ENCODE measurements at places on chromosomes 12 and 14.

GRCh38 chr12:116959845-116960514 lies 49.2 kb downstream of the FBXW8 start:
- H3K4me1 ChIP-seq, result peaks cover 16% of the 10 kb centered on the region
- H3K36me3 ChIP-seq, result peaks cover 15% of the 10 kb centered on the region
- H3K4me3 ChIP-seq, result no peak overlapping the region
- no peak overlapping the region for H3K27ac ChIP-seq
- DNase-seq, result no peak
- no peaks in the 10 kb centered on the region for H3K27me3 ChIP-seq

DNA sequence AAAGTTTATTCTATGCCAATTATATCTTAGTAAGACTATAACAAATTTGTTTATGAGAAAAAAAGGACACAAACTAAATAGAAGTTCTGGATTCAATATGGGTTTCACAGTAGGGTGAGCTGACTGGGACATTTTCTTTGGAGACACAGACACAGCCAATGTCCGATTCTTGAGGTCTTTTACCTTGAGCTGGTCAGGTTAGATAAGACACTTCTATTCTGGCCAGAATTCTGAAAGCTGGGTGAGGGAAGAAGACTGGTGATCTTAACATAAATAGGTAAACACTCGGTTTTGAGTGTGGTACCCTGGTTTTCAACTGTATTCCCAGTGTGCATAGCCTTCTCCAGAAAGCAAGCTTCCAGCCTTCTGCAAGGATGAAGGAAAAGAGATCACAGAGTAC lies 10.0 kb downstream of the ATP2B1 start:
- H3K4me3 ChIP-seq, result no peak overlapping the region
- no peak for DNase-seq
- no peaks in the 10 kb centered on the region for H3K27me3 ChIP-seq

- no peaks in the 10 kb centered on the region for H3K4me1 ChIP-seq
- H3K4me3 ChIP-seq, result no peak overlapping the region
- no peaks in the 10 kb centered on the region for H3K27me3 ChIP-seq
- no peaks in the 10 kb centered on the region for H3K36me3 ChIP-seq
- H3K27ac ChIP-seq, result no peak overlapping the region
These were observed 179.3 kb downstream of the GALC start for GRCh38 chr14:87813686-87814085.

DNA sequence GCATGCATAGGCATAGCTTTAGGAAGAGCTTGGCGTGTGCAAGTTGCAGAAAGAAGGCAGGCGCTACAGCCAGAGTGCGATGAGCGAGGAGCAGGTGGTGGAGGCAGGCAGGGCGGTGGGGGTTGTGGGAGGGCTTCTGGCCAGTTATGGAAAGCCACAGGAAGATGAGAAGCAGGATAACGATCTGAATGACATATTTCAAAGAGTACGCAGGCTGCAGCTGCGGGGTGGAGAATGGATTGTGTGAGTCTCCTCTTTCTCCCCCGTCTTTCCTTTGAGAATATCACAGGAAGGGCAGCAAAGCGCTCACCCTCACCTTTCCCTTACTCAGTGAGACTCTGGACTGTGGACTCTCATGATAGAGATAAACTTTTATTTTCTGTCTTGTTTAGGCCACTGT lies 48.7 kb upstream of the PLXNC1 start:
- H3K4me3 ChIP-seq, result no peak overlapping the region
- H3K27me3 ChIP-seq, result peaks cover 2% of the 10 kb centered on the region
- H3K4me1 ChIP-seq, result peaks cover 6% of the 10 kb centered on the region
- DNase-seq, result peak; percentile 73

DNA sequence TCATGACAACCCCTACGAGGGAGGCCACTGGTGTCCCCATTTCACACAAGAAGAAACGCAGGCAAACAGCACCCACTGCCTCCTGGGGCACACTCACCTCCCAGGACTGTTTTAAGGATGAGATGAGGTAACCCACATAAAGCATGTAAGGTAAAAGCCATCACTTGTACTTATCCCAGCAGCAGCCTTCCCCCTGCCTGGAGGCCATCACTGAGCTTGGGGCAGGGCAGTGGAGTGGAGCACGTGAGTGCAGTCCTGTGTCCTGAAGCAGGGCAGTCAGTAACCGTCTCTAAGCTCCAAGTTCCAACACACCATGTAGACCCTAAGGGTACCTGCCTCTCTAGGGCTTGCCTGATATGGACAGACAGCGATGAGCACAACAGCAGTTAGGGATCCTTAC lies 1.7 kb downstream of the POLE start:
- DNase-seq, result no peak
- no peak overlapping the region for H3K4me3 ChIP-seq
- no peaks in the 10 kb centered on the region for H3K4me1 ChIP-seq
- H3K27me3 ChIP-seq, result no peaks in the 10 kb centered on the region
- H3K36me3 ChIP-seq, result no peaks in the 10 kb centered on the region

- no peaks in the 10 kb centered on the region for H3K4me1 ChIP-seq
- H3K4me3 ChIP-seq, result no peak overlapping the region
- no peak for DNase-seq
- H3K36me3 ChIP-seq, result no peaks in the 10 kb centered on the region
These were observed 385.9 kb downstream of the EMP1 start for GRCh38 chr12:13582421-13582820.

GRCh38 chr12:122137229-122137628 lies 36.8 kb downstream of the IL31 start:
- DNase-seq, result no peak
- H3K27me3 ChIP-seq, result no peaks in the 10 kb centered on the region
- H3K4me3 ChIP-seq, result no peak overlapping the region
- peaks cover 69% of the 10 kb centered on the region for H3K36me3 ChIP-seq
- H3K4me1 ChIP-seq, result no peaks in the 10 kb centered on the region
- H3K27ac ChIP-seq, result no peak overlapping the region

DNA sequence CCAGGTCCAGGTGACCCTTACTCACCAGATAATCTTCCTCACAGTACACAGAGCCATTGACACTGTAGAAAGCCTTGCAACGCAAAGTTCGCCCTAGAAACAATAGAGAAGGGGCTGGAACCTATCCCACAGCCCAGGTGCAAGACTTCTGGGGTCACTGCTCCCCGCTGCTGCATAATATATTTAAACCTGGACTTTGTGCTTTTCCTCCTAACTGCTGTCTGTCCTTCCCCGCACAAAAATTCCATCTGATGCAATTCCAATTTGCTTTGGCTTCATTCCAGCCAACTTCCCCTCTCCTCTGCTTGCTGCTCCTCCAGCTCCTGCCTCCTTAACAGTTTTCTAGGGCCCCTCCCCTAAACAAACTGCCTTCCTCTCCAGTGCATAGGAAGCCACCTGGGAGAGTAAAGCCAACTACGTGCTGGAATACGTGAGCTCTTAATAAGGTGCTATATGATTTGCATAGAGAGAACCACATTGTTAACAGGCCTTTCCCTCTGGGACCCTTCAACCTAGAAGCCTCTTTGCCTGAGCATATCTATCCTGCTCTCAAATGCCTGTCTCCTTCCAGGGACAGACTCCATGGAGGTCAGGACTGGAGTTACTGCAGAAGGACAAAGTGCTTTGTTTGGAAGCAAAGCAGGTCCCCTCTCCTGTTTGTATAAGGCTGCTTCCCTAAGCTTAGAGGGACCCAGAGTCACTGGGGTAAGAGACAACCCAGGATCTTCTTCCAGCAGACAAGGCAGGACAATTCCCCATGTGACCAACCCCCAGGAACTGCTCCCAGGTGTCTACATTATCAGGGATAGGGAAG lies 5.5 kb downstream of the AJUBA start:
- no peaks in the 10 kb centered on the region for H3K36me3 ChIP-seq
- H3K27me3 ChIP-seq, result peaks cover 24% of the 10 kb centered on the region
- H3K4me3 ChIP-seq, result no peak overlapping the region
- H3K27ac ChIP-seq, result no peak overlapping the region
- peaks cover 13% of the 10 kb centered on the region for H3K4me1 ChIP-seq

- H3K27ac ChIP-seq, result no peak overlapping the region
- no peaks in the 10 kb centered on the region for H3K36me3 ChIP-seq
- H3K4me3 ChIP-seq, result peak overlapping the region; percentile 57
These were observed 16.4 kb downstream of the KRT18 start for GRCh38 chr12:52965337-52965731.

- H3K36me3 ChIP-seq, result no peaks in the 10 kb centered on the region
- no peaks in the 10 kb centered on the region for H3K4me1 ChIP-seq
- no peak overlapping the region for H3K27ac ChIP-seq
- DNase-seq, result no peak
- no peak overlapping the region for H3K4me3 ChIP-seq
These were observed 125.9 kb downstream of the ALX1 start for GRCh38 chr12:85405781-85406522.

- no peak overlapping the region for H3K4me3 ChIP-seq
- no peaks in the 10 kb centered on the region for H3K27me3 ChIP-seq
- H3K27ac ChIP-seq, result no peak overlapping the region
These were observed 3.8 kb downstream of the TRAF3 start for GRCh38 chr14:102781063-102781462.

GRCh38 chr12:72203764-72204335 lies 68.3 kb upstream of the TRHDE start:
- no peak overlapping the region for H3K27ac ChIP-seq
- no peak for DNase-seq
- no peak overlapping the region for H3K4me3 ChIP-seq
- H3K36me3 ChIP-seq, result no peaks in the 10 kb centered on the region
- H3K27me3 ChIP-seq, result no peaks in the 10 kb centered on the region

DNA sequence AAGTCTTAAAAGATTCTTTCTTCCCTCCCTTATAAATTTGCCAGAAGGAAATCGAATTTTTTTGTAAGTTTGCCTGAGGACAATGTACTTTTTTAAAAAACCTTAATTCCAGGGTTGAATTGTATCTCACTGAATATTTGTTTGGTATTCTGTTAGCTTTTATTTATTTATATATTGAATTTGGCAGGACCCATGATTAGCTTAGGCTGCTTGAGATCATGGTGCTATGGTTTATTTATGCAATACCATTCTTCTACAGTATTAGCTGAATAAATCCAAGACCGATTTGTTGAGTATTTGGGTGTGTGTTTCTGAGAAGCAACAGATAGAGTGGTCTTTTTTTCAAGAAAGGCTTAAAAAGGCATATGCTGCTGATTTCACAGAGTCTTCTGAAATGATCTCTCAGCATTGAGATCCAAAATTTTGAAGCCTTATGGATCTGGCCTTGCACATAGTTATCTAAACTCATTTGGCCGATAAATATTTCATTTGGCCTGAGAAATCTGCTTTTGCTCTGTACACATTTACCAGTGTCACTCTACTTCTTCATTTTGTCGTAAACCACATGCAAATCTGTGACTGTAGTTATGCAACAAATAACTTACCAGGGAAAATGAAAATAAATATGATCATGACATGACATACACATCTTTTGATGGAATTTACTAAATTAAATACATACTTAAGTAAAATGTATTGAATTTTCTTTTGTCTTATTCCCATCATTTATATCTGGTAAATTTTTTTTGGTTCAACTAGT lies 265.8 kb upstream of the FLRT2 start:
- no peak for DNase-seq
- no peaks in the 10 kb centered on the region for H3K4me1 ChIP-seq
- H3K27me3 ChIP-seq, result no peaks in the 10 kb centered on the region
- no peak overlapping the region for H3K4me3 ChIP-seq
- H3K36me3 ChIP-seq, result no peaks in the 10 kb centered on the region
- no peak overlapping the region for H3K27ac ChIP-seq

DNA sequence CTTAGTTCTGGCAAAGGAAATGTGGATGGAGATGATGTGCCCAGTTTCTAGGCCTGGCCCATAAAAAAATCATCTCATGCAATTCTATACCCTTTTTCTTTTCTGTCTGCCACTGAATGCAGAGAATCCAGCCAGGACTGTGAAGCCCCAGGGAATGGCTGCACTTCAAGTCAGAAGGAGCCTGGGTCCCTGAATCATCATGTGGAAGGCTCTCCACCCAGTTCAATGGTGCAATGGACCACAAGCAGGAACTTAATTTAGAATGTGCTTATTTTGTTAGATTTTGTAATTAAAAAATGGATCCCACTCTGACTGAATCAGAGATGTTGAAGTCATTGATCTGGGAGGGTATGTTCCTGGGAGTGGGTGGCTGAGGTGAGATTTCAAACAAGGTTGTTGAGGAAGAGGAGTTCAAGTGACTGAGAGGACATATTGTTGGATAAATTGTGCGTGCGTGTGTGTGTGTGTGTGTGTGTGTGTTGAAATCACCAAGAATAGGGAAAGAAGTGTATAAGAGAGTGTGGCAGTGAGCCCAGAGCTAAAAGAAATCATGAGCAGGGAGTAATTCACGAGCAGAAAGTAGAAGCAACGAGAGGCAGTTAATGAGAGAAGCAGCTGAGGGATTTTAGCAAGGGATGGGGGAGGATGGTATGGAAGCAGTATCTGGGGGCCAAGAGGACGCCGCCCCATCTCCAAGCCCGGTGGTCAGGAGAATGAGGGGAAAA lies 125.4 kb downstream of the TMX1 start:
- H3K4me1 ChIP-seq, result no peaks in the 10 kb centered on the region
- DNase-seq, result no peak
- H3K4me3 ChIP-seq, result no peak overlapping the region
- H3K27me3 ChIP-seq, result peaks cover 10% of the 10 kb centered on the region

DNA sequence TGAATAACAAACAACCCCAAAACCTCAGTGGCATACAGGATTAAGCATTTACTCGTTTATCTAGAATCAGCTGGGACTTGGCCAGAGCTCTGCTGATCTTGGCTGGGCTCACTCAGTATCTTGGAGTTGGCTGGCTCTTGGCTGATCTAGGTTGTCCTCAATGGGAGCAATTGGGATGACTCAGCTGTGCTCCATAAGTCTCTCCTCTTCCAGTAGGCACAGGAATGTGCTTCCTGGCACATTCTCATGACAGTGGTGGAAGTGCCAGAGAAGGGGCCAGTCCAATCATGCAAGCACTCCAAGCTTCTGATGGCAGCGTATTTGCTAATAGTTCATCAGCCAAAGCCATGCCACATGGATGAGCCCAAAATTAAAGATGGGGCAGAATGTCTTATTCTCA lies 41.7 kb upstream of the ANO4 start:
- no peak for DNase-seq
- no peak overlapping the region for H3K27ac ChIP-seq
- no peaks in the 10 kb centered on the region for H3K4me1 ChIP-seq
- H3K4me3 ChIP-seq, result no peak overlapping the region
- H3K27me3 ChIP-seq, result no peaks in the 10 kb centered on the region

GRCh38 chr12:112096070-112096469 lies 12.5 kb downstream of the NAA25 start:
- H3K27ac ChIP-seq, result no peak overlapping the region
- peak; percentile 42 for DNase-seq
- H3K4me3 ChIP-seq, result no peak overlapping the region
- no peaks in the 10 kb centered on the region for H3K27me3 ChIP-seq
- H3K4me1 ChIP-seq, result peaks cover 11% of the 10 kb centered on the region
- H3K36me3 ChIP-seq, result peaks cover 41% of the 10 kb centered on the region

GRCh38 chr14:25389948-25390347 lies 340.0 kb upstream of the STXBP6 start:
- H3K27me3 ChIP-seq, result no peaks in the 10 kb centered on the region
- no peaks in the 10 kb centered on the region for H3K36me3 ChIP-seq
- H3K4me3 ChIP-seq, result no peak overlapping the region
- DNase-seq, result no peak

- no peaks in the 10 kb centered on the region for H3K36me3 ChIP-seq
- no peaks in the 10 kb centered on the region for H3K4me1 ChIP-seq
- H3K4me3 ChIP-seq, result no peak overlapping the region
- no peaks in the 10 kb centered on the region for H3K27me3 ChIP-seq
These were observed 57.0 kb upstream of the CNTN1 start for GRCh38 chr12:40635141-40635731.
